ENCODE measurements at places on chromosomes 16 and 17.

DNA sequence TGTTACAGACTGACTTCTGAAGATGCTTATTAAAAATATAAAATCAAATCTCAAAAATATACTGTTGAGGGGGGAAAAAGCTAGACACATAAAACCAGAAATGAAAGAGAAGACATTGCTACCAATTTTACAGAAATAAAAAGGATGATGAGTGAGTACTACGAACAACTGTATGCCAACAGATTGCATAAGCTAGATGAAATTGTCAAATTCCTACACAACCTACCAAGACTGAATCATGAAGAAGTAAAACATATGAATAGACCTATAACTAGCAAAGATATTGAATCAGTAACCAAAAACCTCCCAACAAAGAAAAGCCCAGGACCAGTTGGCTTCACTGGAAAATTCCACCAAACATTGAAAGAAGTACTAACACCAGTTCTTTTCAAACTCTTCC lies 3.5 kb upstream of the CAPNS2 start:
- DNase-seq: no peak

DNA sequence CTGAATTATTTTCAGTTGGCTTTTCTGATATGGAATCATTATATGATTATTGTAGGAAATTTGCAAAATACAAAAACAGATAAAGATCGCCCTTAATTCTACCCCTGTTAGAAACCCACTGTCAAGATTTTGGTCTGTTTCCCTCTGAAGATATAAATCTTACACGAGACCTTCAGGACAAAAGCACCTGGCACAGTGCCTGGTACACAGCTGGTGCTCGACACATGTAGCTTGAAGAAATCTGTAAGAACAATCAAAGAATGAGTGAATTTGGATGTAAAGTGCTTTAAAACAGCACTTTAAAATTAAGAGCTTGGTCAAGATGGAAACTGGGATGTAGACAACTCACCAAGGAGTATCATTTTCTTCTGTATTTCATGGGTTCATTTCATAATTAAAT lies 181.1 kb downstream of the C16orf78 start:
- no peak for DNase-seq

DNA sequence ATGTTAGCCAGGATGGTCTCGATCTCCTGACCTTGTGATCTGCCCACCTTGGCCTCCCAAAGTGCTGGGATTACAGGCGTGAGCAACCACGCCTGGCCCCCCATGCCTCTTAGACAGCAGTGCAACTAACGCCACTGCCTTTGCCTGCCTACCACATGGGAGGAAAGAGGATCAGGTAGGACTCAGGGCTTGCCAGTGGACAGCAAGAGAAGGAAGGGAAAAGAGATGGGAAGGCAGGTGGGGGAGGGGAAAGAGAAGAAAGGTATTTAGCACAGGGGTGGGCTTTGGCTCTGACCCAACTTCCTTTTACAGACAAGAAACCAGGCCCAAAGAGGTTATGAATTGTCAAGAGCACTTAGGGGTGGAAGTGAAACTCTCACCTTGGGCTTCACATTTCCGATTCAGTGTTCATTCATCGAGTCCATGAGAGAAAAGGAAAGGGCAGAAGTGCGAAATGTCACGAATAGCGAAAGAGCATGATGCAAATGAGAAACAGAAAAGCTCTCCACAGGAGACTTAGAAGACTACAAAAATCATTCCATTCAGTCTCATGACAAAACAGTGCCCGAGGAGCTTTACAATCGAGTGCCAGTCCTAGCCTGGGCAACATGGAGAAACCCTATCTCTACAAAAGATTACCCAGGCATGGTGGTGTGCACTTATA lies 36.4 kb downstream of the CDK5R1 start:
- no peak for DNase-seq

- DNase-seq: no peak
Measured at GRCh38 chr17:33892717-33893591, 362.1 kb upstream of the CCL2 start.

DNA sequence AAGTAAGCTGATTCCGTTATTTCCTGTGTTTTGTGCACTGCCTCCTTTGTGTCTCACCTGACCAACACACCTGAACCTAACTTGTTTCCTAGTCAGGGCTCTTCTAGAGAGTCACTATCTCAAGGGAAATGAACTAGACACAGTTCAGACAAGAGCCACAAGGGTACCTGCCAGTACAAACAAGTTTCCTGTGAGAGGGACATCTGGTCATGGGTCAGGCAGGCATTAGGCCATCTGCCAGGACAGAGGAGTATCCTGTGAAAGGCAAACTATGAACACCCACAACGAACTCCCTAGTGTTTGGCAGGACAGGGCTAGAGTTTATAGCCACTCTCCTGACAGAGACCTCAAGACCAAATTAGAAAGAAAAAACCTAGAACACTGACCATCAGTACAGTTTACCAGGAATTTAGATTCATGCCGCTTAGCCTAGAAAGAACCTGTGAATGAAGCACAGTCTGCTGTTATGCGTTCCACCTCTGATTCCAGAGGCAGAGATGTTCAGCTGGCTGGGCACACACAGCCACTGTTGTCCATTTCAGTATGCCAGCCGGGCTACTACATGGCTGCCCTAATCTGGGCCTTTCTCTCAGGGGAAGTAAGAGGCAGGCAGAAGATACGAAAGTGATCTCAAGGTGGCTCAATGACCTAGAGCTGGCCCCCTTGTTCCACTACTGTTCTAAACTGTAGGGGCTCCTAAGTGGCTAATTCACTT lies 20.7 kb upstream of the GLG1 start:
- no peak for DNase-seq

- DNase-seq: no peak
Measured at GRCh38 chr17:60671482-60671881, 6.2 kb upstream of the BCAS3 start.

GRCh38 chr16:54242199-54242598 lies 44.4 kb downstream of the IRX3 start:
- DNase-seq: no peak

GRCh38 chr17:77555741-77556291 lies 402.7 kb upstream of the TNRC6C start:
- no peak for DNase-seq

- no peak for DNase-seq
Measured at GRCh38 chr17:79658811-79659207, 48.0 kb upstream of the RBFOX3 start.

DNA sequence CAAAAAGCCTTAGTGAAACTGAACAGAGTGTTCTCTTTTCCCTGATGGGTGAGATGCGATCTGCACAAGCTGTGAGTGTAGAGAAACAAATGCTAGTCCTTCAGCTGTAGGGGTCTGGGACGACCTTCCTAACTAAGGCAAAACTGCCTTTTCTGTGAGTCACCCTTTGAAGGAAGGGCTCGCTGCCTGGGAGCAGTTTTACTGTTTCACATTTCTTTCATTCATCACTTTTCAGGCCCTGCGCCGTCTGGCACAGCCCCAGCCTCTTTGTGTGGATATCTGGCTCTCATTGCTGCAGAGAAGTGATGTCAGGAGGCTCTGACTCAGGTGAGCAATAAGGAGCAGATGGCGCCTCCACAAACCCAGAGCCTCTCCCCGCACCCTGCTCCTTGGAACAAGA lies 57.4 kb downstream of the HS3ST3A1 start:
- DNase-seq: no peak

GRCh38 chr16:23252310-23252709 lies 49.8 kb upstream of the SCNN1B start:
- no peak for DNase-seq

DNA sequence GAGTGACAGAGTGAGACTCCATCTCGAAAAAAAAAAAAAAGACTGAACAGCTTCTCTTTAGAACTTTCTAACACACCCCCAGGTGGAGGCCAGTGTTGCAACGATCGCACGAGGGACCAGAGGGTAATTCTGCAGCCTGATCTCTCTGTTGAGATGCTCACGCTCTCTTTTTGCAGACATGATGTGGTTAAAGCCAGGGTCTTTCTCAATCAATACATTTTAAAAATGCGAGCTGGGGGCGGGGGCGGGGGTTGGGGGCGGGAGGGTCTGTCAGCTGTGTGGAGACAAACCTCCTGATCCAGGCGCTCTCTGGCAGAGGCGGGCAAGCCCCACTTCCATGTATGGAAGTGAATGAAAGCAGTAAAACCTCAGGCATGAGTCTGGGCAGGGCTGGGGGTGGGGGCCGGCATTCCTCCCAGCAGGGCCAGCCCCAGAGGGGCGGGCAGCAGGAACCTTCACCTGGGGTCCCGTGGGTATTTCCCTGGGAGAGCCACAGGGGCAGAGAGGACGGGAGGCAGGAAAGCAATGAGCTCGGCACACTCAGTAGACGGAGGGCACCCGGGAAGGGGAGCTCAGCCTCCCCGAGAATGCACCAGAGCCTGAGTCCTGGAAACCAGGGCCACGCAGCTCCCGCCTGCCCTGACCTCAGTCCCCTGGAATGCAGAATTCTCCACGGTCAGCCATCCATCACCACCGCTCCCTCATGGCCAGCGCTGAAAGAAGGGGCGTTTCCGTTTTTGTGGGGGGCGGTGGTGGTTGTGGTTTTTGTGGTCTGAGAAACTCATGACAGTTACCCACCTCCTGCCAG lies 28.0 kb downstream of the NXN start:
- peak; percentile 36 for DNase-seq

DNA sequence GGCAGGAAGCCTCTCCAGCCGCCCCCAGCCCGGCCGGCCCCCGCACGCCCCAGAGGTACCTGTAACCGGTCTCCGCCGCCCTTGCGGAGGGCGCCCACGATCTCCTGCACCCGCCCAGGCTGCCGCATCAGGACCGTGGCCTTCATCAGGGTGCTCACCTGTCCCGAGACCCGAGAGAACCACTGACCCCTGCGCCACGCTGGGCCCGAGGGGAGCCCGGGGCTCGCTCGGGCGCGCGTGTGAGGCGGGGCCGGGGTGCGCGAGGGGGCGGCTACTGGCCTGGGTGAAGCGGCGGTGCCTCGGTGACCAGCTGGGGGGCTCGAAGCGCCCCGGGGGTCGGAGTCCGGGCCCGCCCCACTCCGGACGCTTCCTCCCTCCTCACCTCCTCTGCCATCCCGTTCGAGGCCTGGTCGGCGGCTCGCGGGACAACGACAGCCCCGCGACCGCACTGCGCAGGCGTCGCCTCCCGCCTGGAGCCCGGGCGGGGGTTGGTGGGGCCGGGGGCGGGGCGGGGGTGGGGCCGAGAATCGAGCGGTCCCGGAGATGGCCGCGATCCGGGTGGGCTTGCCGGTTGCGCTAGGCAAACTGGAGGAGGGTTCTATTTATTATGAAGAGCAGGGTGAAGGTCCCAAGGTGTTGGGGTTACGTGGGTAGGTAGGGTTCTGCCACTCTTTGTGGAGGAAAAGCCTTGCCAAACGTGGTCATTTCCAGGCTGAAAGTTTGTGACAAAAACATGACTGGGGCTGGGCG lies at the start of gene NT5C3B:
Gene NT5C3B, minus strand, starts transcription at position 433 of the 750 bp plus-strand sequence. Its CDS starts 39 bp downstream, at position 394.
- DNase-seq: peak; percentile 31

DNA sequence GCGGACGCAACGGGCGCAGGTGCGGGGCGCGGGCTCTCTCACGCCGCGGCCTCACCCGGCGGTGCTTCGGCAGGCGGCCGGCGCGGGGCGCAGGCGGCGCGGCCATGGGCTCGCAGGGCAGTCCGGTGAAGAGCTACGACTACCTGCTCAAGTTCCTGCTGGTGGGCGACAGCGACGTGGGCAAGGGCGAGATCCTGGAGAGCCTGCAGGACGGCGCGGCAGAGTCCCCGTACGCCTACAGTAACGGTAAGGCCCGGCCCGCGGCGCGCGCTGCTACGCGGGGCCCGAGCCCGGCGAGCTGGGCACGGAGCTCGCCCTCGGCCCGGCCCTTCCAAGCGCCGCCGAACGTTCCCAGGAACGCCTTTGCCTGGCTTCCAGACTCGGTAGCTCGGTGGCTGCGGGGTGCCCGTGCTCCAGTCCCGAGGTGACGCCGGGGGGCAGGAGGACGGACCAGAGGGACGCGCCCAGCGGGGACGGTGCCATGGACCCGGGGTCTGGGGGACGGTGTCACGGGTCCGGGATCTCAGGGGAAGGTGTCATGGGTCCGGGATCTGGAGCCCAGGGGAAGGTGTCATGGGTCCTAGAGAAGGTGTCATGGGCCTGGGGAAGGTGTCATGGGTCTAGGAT lies 435 bp downstream of the RAB40C start:
- DNase-seq: no peak

- no peak for DNase-seq
Measured at GRCh38 chr17:55416000-55416399, 5.6 kb downstream of the MMD start.

DNA sequence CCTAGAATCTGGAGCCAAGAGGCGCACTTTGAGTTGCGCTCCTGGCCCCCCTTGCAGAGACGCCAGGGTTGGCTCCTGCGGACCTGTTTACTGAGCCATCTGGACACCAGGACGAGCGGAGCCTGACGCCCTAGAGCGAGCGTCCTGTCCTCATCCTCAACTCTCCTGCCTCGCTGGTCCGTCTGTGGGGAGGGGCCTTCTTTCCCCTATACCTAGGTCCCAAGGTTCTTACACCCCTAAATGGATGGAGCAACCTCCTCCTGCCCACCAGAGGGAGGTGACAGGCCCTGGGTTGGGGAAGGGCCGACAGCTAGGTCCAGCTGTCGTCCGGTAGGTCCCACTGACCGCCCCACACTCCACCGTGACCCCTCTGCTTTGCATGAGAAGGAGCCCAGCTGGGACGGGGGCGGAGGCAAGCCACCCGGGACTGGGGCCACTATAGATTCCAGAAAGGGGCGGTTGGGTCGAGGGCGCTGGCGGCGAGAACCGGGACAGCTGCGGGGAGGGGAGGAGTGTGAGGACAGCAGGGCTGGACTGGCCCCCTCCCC lies 3.1 kb upstream of the LHX1 start:
- DNase-seq: no peak

DNA sequence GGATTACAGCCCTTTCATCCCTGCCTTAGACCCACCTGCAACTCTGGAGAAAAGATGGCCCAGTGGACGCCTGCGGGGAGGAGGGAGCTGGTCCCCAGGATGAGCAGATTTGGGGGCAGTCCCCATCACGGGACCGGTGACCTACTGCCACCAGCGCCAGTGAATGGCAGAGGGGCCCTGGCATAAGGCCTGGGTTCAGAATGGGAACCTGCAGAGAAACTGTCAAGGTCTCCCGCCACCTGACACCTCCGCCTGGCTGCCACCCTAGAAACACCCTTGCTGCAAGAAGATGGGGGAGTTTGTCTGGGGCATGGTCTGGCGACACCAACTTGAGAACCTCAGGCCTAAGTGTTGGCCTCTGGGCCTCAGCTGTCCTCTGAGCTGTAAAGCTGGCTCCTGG lies 335.7 kb downstream of the SEC14L1 start:
- DNase-seq: no peak
